ENCODE measurements at places on chromosomes 4 and X.

- no peak for DNase-seq
These were observed 9.1 kb downstream of the KLB start for GRCh38 chr4:39415678-39416283.

DNA sequence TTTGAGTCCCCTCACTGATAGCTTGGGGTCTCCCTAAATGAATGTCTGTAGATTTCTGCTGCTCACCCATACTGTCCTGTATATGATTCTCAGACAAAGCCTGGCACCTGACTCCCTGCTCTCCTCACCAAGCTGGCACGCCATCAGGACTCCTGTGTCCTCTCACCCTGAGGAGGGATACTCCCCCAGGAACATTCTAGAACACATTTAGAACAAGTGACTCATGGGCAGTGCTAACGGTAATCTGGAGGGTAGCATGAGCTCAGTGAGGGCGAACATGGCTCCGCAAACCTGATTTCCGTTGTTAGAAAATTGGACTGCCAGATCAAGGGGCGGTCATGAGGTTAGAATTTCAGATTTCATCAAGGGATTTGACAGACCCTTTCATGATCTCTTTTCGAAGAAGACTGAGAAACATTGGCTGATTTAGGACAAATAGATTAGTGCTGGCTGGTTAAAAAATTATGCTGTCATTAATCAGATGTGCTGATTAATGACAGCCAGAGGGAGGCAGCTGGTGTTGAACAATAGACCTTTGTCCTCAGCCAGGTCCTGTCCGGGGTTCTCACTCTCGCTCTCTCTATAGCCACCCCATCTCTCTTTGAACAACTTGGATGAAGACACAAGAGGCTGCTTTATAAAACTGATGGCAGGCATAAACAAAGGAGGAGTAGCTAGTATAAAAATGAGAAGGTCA is 244.3 kb downstream of the PTTG2 start:
- DNase-seq, result no peak

GRCh38 chr4:82293304-82293703 is 80.5 kb downstream of the HNRNPD start:
- DNase-seq, result no peak

DNA sequence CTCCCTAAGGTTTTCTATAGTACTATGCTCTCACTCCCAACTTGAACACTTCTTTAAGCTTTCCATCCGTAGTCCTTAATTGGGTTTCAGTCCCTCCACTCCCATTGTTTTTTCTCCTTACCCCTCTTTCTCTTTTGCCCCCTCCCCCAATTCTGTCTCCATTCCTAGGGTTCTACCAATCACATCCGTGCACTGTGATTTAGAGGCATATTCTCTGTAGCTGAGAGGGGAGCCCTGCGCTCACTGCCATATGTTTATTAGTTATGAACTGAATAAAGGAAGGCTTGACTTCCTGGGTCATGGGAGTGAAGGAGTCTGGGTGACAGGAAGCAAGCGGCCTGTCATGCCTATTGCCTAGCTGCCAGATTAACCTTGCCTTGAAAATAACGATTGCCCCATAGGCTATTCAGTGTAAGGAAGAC is 471 bp downstream of the MCTS1 start:
- no peak for DNase-seq
